ENCODE measurements at places on chromosomes 12 and 14.

- no peak for DNase-seq
These were observed 24.2 kb downstream of the TMEM30B start for GRCh38 chr14:61256826-61257468.

GRCh38 chr12:132141976-132142678, 2.0 kb downstream of the DDX51 start:
- no peak for DNase-seq

DNA sequence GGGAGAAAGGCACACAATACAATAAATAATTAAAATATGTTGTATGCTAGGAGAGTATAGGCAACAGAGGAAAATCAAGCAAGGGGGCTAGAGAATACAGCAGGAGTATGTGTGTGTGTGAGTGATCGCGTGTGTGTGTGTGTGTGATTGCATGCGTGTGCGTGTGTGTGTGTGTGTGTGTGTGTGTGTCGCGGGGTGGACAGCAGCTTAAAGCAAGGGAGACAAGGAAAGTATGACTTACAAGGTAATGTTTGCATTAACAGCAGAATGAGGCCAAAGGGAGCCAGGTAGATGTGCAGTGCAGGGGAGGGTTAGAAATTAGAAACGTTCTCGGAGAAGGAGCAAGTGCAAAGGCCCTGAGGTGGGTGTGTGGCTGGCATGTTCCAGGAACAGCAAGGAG, 57.4 kb upstream of the KCNA1 start:
- DNase-seq: no peak

DNA sequence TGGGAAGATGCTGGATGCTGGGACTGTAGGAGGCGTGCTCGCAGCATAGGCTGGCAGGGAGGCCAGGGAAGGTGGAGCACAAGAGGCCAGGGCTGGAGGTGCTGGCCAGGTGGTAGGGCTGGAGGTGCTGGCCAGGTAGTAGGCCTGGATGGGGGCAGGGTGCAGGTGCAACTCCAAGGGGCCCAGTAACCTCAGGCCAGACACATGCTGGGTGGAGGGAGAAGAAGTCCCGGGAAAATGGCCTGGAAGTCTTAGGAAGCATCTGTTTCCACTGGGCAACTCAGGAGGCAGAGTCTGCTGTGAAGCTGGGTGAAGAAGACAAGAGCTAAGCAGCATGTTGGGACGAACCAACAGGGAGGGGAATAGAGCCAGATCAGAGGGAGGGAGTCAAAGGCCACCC, 665.2 kb downstream of the BCL11B start:
- no peak for DNase-seq
